ENCODE measurements at places on chromosomes 2 and 18.

GRCh38 chr2:78553866-78554647 is 471.4 kb upstream of the REG3G start:
- no peak for DNase-seq

DNA sequence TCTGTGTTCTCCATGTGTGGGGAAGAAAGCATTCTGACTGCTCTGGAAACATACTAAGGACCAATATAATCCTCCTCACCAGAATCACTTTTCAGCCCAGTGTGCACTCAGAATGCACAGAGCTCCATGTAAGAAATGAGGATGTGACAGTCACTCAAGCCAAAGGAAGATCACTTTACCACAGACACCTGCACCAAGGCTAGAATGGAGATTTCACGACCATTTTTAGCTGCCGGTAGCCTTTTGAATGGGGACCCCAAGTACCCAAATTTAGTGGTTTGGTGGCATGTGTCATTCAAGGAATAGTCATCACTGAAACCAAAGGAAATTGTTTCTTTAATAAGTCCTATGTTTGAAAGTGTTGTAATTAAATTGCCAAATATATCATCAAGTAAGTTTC is 613.2 kb upstream of the ACVR2A start:
- no peak for DNase-seq

DNA sequence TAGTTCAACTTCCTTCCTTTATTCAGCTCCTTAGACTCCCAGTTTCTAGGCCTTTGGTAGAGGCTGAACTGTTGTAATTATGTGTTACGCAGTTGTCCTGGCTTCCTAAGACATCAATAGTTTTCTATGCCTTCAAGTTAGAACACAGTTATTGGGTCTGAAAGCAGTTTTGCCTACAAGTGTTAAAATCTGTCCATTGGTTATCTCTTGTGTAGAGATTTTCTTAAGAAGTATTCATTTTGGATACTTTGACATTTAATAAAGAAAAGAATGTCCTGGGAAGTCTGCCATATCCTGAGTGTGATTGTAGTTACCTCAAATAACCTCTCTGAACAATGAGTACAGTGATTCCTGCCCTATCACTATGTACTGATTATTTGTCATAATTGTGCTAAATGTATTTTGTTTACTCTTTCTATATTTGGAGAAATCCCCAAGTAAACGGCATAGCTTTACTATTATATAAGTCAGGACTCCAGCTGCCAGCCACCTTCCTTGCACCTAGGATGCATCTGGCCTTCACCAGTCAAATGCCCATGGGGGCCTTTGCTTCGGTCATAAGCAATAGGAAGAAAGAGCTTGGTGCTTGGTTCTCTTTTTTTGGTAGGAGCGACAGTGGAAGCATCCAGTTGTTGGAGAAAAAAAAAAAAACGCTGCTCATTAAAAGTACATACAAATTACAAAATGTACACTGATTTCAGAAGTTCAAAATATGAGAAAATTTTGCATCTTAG is 449.5 kb upstream of the PKDCC start:
- DNase-seq, result no peak

DNA sequence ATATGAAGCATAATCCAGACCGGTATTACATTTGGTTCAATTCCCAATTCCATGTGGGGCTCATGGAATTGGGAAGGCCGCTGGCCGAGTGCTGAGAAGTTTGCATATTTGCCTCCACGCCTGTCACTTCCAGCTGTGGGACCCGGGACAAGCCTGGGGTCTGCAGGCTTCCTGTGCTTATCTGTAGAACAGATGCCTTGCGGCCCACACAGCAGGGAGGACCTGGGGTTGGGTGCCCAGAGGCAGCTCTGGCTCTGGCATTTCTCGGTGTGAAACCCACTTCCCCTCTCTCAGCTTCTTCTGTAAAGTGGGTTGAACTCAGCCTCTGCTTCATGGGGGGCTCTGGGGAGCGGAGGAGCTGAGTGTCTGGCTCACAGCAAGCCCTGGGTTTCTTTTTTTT is 97.9 kb downstream of the SH3BP4 start:
- peak; percentile 65 for DNase-seq

All from pancreas (tissue), 10 donors.